Activated CD4-positive, alpha-beta T cell treated with anti-CD3 and anti-CD28 coated beads, Interleukin-2, amount 50 U/mL, for 24 hours (primary cell): ENCODE measurements at places on chromosomes 4 and X.

- DNase-seq, result peak; percentile 33
These were observed 568 bp downstream of the HTT start for GRCh38 chr4:3074846-3075651.

- DNase-seq, result no peak
These were observed 69.7 kb downstream of the CD99L2 start for GRCh38 chrX:150828785-150829184.

DNA sequence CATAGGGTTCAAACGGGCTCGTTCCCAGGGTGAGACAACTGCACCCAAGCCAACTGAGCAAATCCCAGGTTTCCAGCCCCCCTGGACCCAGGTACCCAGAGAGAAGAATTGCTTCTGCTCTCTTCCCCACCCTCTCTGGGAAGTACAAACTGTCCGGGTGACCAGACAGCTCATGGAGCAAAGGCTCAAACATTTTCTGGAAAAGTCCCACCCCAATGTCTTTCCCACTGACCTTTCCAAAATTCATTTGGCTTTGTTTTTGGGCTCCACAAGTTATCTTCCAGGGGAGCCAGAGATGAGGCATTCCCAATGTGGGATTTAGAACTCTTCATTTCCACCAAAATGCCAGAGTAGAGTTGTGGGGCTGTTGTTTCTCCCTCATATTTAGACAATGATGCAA, 80.2 kb upstream of the PLAC1 start:
- no peak for DNase-seq

GRCh38 chr4:23728393-23728792, 161.5 kb downstream of the PPARGC1A start:
- no peak for DNase-seq
